Activated naive CD4-positive, alpha-beta T cell (primary cell): ENCODE measurements at places on chromosomes 2 and 18.

DNA sequence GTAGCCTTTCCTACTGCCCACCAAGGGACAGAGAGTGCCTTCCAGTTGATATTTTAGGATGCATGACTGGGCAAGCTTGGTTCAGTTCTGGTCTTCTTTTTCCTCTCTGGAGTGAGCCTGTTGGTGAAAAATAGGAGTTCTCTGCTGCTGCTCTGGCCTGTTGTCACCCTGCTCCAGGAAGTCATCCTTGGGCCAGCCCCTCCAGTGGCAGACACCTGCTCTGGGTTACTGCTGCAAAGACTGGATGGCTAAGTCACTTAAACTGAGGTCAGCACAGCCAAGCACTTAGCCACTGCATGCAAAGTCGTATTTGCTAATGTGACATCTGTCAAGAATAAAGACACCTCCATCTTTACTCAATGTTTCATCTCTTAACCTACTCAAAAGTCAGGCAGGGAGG lies 219.6 kb upstream of the ID2 start:
- DNase-seq: no peak

- no peak for DNase-seq
These were observed 22.2 kb downstream of the LYG1 start for GRCh38 chr2:99278793-99279291.

DNA sequence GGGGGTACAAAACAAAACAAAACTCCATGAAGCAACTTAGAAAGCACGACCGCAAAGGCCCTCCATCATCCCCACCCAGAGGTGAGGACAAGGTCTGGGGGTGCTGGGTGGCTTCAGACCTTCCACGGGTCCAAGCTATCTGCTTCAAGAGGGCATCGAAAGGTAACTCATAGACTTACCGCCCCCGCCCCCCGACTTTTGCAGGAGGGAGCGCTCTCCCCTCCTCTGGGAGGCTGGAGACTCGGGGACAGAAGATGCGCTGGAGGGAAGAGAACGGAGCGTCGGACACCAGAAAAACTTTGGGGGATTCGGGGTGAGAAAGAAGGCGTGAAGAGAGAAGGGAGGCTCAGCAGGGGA lies 300 bp upstream of the STON1 start:
- DNase-seq: no peak

DNA sequence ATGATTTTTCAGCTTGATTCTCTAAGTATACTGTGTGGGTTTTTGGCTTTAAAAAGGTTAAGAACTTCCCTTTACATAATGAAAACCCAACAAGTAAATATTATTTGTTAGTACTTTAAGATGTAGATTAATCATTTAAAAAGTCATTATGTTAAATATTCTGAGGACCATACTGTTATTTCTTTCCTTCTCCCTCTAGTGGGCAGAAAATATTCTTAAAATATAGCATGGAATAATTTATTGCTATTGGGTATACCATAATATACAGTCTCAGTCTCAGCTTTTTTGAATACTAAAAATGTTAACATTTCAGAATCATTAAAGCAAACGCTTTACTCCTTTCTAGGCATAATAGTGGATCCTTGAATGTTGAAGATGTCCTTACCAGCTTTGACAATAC lies 28.1 kb downstream of the CAMKMT start:
- no peak for DNase-seq

- no peak for DNase-seq
These were observed 67.5 kb downstream of the ZEB2 start for GRCh38 chr2:144452169-144452988.

GRCh38 chr18:32427084-32427900 lies 43.4 kb downstream of the GAREM1 start:
- DNase-seq: no peak

- no peak for DNase-seq
These were observed 46.6 kb upstream of the TBC1D8 start for GRCh38 chr2:101197814-101198213.

DNA sequence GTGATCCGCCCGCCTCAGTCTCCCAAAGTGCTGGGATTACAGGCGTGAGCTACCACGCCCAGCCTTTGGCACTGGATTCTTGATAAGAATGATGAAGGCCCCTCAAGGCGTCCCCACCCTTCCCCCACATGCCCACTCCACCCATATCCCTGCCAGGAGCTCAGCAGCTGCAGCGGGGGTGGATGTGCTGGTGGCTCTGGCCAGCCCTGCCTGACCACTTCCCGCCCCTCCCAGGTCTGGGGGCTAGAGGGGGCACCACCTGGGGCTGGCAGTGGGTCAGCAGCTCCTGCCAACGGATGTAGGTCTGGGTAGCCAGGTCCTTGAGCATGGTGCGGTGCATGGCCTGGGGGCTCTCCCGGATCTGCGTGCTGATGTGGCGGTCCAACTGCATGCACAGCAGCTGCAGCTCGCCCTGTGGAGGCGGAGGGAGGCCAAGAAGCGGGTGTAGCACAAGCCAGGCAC lies 7.8 kb upstream of the SEMA4C start:
- DNase-seq: no peak

DNA sequence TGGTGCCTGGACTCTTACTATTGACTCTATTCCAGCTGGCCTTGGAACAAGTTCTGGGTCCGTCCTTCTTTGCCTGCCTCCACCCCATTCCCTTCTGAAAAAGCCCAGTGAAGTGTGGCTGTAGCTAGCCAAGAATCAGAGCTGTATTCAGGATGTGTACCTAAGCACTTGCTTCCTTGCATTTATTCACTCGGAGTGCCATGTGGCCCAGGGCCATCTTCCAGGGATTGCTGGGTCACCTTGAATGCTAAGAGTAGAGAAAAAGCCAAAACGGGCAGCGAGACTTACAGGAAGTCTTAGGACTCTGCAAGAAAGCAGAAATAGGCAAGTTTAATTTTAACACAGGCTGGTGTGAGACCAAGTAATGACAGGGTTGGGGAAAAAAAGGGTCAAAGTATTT lies 4.1 kb downstream of the ITGA6 start:
- no peak for DNase-seq

GRCh38 chr2:129067070-129067469 lies 748.4 kb upstream of the HS6ST1 start:
- DNase-seq: no peak

DNA sequence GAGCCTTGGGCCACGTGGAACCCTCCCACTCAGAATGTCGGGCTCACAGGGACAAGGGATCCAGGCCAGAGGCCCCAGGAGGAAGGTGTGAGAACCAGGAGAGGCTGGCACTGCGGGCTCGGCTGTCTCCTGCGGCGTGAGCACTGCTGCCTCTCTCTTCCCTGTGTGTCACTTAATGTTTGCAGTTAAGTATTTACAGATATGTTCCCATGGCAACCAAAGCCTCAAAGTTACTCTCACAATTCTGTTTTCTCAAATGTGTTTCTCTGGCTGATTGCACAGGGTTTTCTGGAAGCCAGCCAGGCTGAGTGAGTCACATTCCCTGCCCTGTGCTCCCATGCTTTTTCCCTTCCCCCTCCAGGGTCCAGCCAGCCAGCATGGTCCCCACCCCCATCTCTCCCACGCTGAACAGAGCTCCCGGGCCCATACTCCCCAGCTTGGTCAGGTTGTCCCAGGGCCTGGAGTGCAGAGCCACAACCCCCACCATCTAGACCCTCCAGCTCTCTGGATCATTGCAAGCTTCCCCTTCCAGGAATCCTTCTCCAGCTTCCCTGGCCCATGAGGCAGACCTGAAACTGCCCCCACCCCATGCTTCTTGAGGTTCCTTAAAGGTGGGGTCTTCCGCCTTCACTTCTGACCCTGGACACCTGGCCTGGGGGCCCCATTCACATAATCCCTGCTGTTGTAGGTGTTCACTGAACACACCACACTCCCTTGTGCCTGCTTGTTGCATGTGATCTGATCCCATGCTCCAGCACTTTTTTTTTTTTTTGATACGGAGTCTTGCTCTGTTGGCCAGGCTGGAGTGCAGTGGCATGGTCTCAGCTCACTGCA lies 265.9 kb downstream of the CELF4 start:
- DNase-seq: no peak

- no peak for DNase-seq
These were observed 18.2 kb downstream of the GNLY start for GRCh38 chr2:85712336-85712735.

DNA sequence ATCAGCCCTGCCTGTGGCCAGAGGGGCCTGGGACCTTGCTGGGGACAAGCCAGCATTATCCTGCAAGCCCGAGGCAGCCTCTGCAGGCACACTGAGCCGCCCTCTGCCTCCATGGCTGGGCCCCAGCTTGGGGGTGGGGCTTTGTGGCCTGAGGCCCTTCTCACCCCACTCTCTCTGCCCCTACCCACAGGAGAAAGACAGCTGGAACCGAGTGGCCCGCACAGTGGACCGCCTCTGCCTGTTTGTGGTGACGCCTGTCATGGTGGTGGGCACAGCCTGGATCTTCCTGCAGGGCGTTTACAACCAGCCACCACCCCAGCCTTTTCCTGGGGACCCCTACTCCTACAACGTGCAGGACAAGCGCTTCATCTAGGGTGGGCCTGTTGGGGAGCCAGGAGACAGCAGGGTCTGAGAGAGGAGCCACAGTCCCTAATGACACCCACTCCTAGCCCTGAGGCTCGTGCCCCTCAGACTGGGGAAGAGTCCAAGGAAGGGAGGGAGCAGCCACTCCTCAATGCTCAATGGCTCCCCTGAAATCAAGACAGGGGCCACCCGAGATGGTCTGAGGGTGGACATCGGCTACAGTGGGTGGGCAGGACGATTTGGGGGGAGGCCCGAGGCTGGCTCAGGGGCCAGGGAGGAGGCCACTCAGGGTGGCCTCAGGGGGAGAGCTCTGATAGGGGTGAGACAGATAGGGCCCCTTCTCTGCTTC lies 4.4 kb upstream of the CHRNG start:
- DNase-seq: no peak

DNA sequence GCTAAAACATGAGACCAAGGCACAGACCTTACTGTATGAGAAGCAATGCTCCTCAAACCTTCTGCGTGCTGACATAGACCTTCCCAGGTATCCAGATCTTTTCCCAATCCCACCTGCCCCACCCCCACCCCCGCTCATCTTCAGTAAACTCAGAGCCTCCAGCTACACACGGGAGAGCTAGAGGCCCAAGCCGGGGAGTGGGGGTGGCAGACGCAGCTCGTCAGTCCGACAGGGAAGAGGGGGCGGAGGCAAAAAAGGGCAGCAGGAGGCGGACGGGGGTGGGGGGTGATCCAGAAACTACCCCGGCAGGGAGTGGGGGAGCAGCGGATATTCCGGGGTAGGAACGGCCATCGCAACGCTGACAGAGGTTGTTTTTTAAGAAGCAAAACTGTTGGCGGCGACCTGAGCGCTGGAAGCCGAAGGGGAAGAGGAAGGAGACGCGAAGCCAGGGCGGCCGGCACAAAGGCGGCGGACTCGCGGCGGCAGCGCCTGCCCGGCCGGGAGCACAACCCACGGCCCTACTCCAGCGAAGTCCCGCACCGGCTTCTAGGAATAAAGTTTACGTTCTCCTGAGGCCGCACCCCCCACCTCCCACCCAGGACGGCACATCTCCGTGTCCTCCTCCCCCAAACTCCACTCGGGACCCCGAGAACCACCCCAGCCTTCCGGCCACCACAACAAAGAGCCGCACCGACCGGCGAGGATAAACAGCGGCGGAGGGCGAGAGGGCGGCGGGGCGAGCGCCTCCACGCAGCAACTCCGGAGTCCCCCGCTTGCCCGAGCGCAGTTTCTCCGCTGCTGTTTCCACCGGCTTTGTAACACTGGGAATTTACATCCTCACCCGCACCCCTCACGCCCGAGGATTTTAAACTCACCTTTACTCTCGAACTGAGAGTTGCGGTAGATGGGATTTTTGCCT lies 722 bp downstream of the BAZ2B start:
- no peak for DNase-seq

- no peak for DNase-seq
These were observed 14.1 kb downstream of the SATB2 start for GRCh38 chr2:199443589-199444130.

- DNase-seq: no peak
These were observed 6.0 kb upstream of the LIMS2 start for GRCh38 chr2:127681288-127681804.

GRCh38 chr18:34866739-34867138 lies 156.6 kb downstream of the DTNA start:
- no peak for DNase-seq

DNA sequence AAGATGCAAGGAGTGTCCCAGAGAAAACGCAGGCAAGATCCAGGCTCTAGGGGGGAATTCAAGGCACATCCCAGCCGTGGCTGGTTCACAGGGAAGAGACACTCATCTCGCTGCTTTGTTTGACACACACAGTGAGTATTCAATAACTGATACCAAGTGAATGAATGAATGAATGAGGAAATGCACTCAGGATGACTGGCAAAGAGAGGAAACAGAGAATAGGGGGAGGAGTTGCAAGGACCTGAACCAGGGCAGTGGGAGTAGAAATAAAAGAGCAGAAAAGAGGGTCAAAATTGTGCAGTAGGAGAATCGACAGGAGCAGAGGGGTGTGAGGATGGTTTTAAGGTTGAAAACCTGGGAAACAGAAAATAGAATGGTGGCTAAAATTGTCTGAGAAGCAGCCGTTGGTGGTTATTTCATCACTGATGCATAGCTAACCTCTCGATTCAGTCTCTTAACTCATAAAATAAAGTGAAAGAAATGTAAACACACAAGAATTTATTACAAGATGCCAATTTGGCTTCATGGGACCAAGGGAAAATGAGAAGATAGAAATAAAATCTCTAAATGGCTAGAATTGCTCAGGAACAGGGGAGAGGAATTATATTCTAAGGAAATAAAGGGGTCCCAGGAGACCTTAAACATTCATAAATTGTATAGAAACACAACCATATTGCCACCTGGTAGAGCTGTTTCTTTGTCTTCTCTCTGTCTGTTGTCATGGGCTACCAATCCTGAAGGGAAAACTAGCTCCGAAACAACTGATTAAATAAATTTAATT lies 63.9 kb upstream of the PHLPP1 start:
- no peak for DNase-seq

GRCh38 chr18:29434650-29435049 lies 1257.7 kb upstream of the CDH2 start:
- no peak for DNase-seq

DNA sequence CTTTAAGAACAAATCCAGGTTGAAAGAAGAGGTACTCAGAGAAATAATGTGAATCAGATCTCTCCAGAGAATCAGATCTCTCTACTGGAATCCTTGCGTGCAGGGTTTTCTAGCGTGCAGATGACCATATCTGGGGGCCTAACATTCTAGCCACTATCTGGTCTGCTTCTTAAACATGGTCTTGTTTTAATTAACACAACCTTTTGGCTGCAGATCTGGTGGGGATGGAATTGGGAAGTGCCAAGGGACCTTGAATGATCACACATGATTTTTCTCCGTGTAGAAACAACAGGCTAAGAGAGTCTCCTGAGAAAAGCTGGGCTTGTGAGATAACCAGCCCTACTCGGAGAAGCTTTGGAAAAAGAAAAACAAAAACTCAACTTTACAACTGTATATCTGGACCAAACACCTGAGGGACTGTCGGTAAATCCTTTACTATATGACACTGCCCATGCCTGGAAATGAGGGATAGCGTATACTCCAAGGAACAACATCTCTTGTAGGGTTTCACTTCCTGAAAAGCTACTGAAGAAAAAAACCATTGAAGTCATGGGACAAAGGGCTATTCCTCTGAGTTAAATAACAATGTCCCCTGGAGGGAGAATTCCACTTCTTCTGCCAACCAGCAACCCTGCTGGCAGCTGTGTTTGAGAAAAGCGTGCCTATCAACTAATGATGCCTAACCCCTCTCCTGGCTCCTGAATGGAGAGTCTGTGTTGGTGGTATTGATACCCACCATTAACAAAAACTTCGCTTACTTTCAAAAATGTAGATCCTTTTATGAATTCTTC lies 171.0 kb upstream of the REV1 start:
- no peak for DNase-seq
